ENCODE measurements at places on chromosomes 5 and 9.

GRCh38 chr5:34410411-34411139 is 245.6 kb upstream of the RAI14 start:
- DNase-seq, result no peak

- no peak for DNase-seq
Measured at GRCh38 chr9:135186248-135187164, 99.0 kb downstream of the OLFM1 start.

DNA sequence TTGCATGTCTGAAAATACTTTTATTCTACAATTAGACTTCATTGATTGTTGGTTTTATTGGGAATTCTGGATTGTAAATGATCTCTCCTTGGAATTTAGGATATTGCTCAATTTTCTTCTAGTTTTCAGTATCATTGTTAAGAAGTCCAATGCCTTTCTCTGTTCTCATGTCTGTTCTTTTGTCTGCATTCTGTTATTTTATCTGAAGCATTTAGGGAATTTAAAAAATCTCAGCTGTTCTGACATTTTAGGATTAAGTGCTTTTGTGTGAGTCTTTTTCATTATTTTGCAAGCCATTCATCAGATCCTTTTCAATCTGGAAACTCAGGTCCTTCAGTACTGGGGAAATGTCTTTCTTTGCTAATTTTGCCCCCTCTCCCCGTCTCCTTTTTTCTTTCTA is 4.4 kb upstream of the FER start:
- DNase-seq, result no peak

- DNase-seq, result no peak
Measured at GRCh38 chr5:54278036-54278830, 32.1 kb downstream of the ARL15 start.

DNA sequence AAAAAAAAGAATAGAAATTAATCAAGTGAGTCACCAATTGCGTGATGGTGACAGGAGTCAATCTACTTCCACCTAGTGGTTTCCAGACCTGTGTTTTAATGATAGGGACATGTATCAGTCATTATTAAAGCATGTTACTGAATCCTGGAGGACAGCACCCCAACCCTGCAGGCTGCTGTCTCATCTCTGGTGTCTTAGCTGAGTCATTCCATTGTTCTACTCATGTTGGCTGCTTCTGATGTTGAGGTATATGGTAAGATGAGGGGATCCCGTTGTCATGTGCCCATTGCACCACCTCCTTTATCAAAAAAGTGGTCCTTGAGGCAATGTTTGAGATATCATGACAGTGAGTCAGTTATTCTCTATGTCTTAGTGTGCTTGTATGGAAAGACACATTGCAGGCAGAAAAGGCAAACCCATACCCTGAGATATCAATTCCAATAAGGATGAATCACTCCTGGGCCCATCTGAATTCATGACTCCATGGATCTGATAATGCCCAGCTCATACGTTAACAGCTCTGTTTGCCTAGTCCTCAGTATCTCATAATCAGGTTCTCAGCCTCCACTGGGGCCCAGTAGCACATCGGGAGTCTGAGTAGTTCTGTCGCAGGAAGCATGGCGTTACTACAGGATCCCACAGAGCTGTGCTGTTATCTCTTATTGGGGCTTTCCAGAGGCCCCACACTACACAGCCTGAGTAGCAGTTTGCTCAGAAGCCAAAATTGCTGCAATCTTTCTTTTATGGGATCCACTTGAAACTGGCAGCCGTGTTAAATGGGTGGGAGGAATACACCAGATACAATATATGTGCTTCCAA is 31.2 kb downstream of the HMGCS1 start:
- DNase-seq, result no peak

DNA sequence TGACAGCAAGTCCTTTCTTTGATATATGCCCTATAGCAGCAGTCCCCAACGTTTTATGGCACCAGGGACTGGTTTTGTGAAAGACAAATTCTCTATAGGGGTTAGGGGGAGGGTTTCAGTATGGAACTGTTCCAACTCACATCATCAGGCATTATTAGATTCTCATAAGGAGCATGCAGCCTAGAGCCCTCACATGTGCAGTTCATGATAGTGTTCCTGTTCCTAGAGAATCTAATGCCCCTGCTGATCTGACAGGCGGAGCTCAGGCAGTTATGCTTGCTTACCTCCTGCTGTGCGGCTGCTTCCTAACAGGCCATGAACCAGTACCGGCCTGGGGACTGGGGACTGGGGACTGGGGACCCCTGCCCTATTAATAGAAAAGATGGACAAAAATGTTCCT is 2.7 kb upstream of the RAPGEF6 start:
- DNase-seq, result no peak

- DNase-seq, result no peak
Measured at GRCh38 chr5:54670281-54670680, 152.7 kb downstream of the SNX18 start.

DNA sequence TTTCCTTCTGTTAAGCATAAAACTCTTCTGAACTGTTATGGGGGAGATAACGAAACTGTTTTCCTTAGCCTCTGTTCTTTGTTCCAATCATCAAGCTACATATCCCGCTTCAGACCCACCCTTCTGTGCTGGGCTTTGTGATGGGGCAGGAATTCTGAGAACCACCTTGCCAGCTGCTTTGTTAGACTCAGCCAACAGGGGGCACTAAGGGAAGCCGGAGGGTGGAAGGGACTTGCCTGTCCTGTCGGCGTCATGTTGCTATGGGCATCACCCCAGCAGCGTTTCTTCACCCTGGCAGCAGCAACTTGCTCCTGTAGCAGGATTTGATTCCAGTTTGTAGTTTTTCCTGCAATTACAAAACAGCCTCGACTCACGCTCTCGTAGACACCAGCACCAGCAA is 169.1 kb downstream of the CAAP1 start:
- no peak for DNase-seq

GRCh38 chr9:30482499-30482898 is 1901.9 kb upstream of the ACO1 start:
- DNase-seq, result no peak

DNA sequence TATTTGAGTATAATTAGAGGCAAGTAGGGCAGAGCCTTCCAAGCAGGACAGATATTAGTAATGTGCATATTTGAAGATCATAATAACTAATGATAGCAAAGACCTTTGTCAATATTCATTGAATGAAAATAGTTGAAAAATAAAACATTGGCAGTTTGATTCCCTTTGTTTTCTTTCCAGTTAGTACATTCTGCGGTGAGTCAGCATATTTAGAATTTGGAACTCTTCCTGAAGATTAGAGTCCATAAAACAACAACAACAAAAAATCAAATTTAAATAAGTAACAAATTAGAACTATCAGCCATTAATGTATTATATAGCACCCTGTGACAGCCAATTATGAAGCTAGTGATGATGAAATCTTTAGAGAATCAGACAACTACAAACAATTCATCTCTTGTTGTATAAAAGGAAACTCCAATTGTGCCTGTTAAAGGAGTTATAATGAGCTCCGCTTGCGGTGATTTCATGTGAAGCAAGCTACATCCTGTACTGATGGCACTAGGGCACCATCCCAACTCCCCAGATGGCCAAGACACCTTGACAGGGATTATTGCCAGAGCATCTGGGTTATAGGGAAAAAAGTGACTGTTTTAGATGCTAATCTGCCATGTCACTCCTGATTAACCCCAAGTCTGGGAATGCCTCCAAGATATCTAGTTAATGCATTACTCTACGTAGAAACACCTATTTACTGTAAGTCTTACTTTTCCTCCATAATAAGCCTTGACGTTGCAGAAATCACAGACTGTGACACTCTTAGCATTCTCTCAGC is 6.8 kb downstream of the IFNA8 start:
- no peak for DNase-seq

- peak; percentile 39 for DNase-seq
Measured at GRCh38 chr9:121698627-121699570, 47.5 kb downstream of the DAB2IP start.

DNA sequence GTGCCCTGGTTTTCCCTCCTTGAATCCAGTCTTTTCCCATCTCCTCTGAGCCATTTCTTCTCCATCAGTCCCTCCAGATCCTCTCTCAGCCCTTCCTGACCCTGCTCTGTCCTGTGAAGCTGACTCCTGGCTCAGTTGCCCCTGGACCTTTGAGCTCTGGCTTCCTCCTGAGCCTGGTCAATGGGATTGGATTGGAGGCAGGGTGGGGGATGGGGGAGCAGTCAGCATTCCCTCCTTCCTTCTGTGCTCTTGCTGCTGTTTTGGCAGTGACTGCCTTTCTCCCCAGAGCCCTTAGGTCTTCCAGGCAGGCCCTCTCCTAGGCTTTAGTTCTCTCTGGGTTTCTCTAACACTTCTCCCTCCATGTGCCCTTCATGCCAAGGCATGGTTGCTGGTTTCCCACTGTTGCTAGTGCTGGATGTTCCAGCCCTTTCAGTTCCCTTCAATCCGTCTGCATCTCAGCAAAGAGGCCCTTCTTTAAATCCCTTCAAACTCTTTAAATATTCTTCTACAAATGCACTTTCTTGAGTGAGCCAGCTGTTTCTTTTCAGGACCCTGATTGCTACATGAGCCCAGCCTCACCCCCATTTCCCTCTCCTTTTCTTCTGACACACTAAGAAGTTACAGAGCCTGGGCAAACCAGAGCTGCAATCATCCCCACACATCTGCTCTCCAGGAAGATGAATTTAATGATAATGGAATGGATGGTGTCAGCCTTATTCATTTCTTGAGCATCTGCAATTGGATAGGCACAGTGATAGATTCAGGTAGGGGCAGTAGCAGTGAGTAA is 2.2 kb downstream of the TNFSF15 start:
- no peak for DNase-seq

GRCh38 chr5:79512471-79513307 is 1.2 kb downstream of the HOMER1 start:
- no peak for DNase-seq

DNA sequence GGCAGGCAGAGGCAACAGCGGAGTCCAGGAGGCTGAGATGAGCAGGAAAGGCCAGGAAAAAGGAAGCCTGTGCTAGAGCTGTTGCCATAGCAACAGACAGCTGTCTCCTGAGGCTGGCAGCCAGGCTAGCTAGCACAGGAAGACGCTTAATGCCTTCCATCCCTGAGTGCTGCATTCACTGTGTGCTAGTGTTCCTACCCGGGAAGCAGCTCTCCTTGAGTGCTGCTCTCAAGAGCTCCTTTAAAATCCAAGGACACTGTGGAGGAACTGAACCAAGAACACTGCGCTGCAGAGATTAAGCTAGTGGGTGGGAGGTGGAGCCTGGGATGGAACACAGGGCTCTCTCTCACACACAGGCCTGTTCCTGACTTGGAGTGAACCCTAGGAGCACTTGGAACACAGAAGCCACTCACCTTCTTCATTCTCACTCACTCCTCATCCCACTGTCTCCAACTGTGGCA is 53.5 kb upstream of the IL7R start:
- peak; percentile 59 for DNase-seq

GRCh38 chr5:145237843-145238242 is 597.3 kb downstream of the PRELID2 start:
- no peak for DNase-seq

- DNase-seq, result no peak
Measured at GRCh38 chr5:124537522-124537921, 208.9 kb downstream of the ZNF608 start.

DNA sequence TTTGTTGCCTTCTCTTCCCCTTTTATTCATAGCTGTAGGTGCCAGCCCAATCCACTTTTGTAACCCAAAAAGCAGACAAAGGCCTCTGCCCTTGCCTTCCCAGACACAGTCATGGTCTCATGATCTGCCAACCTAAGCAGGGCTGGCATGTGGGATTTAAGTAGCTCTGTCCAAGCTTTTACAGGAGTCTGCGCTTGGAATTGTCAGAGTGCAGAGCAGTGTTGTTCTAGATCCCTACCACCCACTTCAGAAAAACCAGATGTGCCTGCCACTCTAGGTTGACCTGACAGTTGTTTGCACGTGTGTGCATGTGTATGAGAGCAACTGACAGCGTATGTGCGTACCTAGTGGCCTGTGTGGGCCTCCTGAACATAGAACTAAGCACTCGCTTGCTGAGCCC is 87.8 kb upstream of the SPRY4 start:
- DNase-seq, result no peak

DNA sequence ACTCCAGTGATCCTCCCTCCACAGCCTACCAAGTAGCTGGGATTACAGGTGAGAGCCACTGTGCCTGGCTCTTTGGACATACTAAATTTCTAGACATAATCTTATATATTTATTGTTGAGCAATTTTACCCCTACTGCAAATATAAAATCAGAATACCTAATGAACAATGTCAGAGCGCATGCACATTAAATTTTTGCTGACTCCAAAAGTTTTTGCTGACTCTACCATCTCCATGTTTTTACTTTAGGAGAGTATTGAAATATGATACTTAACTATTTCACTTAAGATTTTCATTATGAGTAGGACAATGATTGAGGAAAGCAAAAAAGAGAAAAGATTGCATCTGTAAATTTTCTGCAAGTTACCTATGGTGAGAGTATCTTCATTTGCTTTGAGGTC is 402.3 kb downstream of the LRRC70 start:
- DNase-seq, result no peak

GRCh38 chr5:140196115-140196814 is 21.3 kb downstream of the CYSTM1 start:
- DNase-seq, result no peak

DNA sequence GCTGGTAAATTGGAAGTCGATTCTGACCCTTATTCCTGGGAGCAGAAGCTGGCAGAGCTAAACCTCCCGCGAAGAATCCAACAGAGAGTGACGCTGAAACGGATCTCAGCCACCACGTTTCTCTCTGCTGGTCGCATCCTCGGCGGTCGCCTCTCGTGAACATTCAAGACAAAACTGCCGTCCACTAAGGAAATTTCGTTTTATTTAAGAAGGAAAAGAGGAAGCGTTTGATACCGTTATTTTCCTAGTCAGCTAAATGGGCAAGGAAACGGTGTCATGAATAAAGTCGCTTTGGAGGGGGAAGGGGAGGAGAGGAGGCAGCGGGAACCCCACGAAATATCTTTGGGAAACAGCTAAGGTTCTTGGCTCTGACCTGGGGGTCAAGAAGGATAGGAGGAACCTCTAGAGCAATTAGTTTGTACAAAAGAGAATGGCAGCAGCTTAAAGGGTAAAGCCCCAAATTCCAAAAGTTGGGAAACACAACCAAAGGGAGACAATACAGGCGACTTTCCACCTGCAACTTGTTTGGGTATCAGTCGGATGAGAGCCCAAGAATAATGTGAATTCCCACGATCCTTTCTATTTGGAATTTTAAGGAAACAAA is 1.9 kb downstream of the FOXB2 start:
- no peak for DNase-seq

DNA sequence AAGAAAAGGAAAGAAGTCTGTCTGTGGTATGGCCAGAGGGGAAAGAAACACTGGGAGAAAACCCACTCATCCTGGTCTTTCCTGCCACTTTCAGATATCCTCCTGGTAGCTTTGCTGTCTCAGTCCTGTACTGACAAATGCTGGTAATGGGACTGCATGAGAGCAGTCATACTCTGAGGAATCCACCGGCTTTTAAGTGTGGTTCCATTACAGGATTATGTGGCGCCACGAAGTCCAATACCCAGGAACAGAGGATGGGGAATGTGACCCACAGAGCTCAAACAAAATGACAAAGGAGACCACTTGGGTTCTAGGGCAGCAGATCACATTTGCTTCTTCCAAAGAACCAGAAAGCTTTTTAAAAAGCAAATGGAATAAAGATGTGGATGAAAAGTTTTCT is 26.3 kb upstream of the FBP1 start:
- no peak for DNase-seq

GRCh38 chr5:128870373-128870772 is 94.9 kb upstream of the SLC27A6 start:
- DNase-seq, result no peak
